ENCODE measurements at places on chromosomes 12 and 14. TPM values are rescaled to one million over a fixed set of nuclear protein-coding genes. Genes with fewer than 3 reads are reported as not detected.

DNA sequence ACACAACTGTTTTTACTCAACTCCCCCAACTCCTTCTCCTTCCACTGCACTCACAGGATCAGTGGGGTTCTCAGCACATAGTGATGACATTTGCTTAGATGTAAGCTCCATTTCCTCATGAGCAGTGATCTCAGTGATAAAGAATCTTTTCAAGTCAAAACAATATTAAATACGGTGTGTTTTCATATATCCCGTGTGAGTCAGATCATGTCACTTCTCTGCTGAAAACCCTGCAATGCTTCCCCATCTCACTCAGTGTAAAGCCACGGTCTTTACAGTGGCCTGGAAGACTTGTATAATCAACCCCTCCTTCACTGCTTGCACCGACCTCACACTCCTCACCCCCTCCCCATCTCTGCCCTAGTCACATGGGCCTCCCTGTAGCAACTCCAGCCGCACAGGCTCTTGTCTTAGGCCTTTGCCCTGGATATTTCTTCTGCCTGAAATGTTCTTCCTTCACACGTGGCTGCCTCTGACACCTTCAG, 149.7 kb upstream of the ARHGAP5 start:
- DNase-seq: peak; percentile 40
- H3K4me3 ChIP-seq: no peak overlapping the region
- H3K27ac ChIP-seq: peak overlapping the region; percentile 75
- H3K4me1 ChIP-seq: peaks cover 4% of the 10 kb centered on the region
- H3K36me3 ChIP-seq: no peaks in the 10 kb centered on the region

GRCh38 chr12:27981874-27982273, 9.3 kb upstream of the PTHLH start:
- H3K27me3 ChIP-seq: peaks cover 4% of the 10 kb centered on the region
- no peak for DNase-seq
- H3K4me3 ChIP-seq: no peak overlapping the region
- H3K27ac ChIP-seq: no peak overlapping the region
- no peaks in the 10 kb centered on the region for H3K36me3 ChIP-seq

OR6S1 gene
- not detected for polyA plus RNA-seq

DNA sequence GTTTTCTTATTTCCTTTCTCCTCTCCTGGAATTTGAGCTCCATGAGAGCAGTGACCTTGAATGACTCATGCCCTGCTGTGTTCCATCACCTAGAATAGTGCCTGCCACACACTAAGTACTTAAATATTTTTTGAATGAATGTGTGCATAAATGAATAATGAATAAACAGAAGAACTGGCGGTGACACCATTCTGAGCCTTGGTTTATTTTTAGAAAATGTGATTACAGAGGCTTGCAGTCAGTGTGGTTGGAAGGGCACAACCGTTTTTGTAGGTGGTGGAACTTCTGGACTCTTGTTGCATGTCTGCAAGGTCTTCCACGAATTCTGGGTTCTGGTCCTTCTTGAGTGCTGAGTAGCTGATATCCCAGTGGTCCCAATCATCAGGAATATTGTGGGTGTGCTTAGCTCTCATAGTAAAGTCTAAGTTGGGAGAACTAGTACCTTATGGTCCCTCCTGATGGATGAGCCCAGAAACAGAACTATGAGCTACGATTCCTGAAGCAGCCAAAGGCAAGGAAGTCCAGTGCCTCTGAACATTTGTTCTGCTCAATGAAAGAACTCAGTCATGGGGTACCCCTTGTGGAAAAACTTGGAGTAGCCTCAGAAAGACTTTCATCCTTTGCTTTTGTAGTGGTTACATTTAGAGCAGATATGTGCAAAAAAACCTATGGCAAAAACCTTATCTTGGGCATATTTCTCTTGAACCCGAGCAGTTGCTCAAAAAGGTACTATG, 28.8 kb upstream of the BHLHE41 start:
- no peaks in the 10 kb centered on the region for H3K36me3 ChIP-seq
- no peak for DNase-seq
- H3K27ac ChIP-seq: no peak overlapping the region
- no peaks in the 10 kb centered on the region for H3K27me3 ChIP-seq

DNA sequence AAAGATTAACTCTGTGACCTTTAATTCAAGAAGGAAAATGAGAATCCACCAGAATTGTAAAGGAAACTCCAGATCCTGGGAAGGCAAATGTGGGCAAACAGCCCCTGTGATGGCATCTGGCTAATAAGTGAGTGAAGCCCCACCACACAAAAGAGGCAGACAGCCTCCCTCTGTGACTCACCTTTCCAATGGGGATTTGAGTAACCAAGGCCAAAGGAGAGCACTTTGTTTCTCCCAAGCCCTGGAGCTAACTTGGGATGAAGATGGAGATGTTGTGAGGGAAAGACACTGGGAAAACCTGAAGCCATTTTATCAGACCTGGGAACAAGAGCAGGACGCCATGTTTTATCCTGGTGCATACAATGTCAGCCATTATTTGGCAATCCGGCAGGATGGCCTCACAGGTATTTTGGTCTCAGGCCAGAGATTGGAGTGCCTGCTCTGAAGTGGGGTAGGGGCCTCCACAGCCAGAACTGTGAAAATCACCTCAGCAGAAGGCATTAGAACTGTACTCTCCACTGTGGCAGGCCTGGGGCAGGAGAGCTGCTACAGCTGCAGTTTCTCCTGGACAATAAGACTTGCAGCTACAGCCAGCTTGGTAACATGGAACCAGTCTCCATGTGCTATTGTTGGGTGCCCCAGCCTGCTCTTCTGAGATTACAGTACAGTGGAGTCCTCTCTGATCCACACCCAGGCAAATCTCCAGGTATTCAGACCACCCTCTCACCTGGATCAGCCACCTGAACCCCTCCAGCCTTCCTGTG, 96.6 kb upstream of the PCED1B start:
- H3K4me1 ChIP-seq: no peaks in the 10 kb centered on the region
- H3K27ac ChIP-seq: no peak overlapping the region
- no peaks in the 10 kb centered on the region for H3K36me3 ChIP-seq
- no peaks in the 10 kb centered on the region for H3K27me3 ChIP-seq
- no peak for DNase-seq

DNA sequence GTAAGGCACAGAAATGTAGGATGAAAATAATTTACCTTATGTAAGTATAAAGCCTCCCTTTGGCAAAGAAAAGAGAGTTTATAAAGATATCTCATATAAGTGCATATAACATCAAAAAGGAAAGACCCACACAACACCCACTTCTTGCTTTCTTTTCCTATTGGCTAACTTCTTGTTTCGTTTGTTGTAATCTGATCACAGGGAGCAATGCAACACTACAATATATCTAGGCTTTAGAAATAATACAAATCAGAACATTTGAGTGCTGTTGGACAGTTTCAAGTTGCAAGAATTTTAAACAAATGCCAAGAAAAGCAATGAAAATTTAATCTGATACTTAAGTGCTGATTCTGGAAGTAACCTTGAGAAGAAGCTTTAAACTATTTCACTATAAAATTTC, 1.3 kb downstream of the FGD6 start:
- DNase-seq: peak; percentile 72
- no peak overlapping the region for H3K4me3 ChIP-seq
- H3K36me3 ChIP-seq: no peaks in the 10 kb centered on the region
- no peaks in the 10 kb centered on the region for H3K27me3 ChIP-seq
- no peak overlapping the region for H3K27ac ChIP-seq
